ENCODE measurements at places on chromosomes 5 and 9. TPM values are rescaled to one million over a fixed set of nuclear protein-coding genes. Genes with fewer than 3 reads are reported as not detected.

Gene PCDHA9
- total RNA-seq: 0.48 TPM

Gene TIMD4
- total RNA-seq: 0.45 TPM

Gene TAF11L8
- total RNA-seq: not detected

Gene GMCL2
- total RNA-seq: not detected

Gene REEP2
- 26.9 TPM for total RNA-seq

Gene ODF2
- 48.7 TPM for total RNA-seq

Gene SLC36A2
- 0.45 TPM for total RNA-seq

Gene CCDC171
- 6.3 TPM for total RNA-seq

Gene MLANA
- total RNA-seq: not detected

Gene CAAP1
- 25.1 TPM for total RNA-seq

Gene ISL1
- total RNA-seq: 6.4 TPM

Gene TBC1D13
- 34.3 TPM for total RNA-seq

Gene PCDHA8
- 1.9 TPM for total RNA-seq

Gene DDX4
- not detected for total RNA-seq

Gene LIX1
- 0.08 TPM for total RNA-seq

GRCh38 chr5:153831973-153832372 lies 206.7 kb downstream of the FAM114A2 start:
- no peak overlapping the region for H3K27ac ChIP-seq
- no peaks in the 10 kb centered on the region for H3K36me3 ChIP-seq
- DNase-seq: no peak
- peaks cover 38% of the 10 kb centered on the region for H3K27me3 ChIP-seq
- no peaks in the 10 kb centered on the region for H3K4me1 ChIP-seq

- H3K36me3 ChIP-seq: no peaks in the 10 kb centered on the region
- no peaks in the 10 kb centered on the region for H3K27me3 ChIP-seq
- H3K4me1 ChIP-seq: peaks cover 18% of the 10 kb centered on the region
- peak overlapping the region; percentile 46 for H3K4me3 ChIP-seq
- no peak for DNase-seq
These were observed 677.3 kb downstream of the PRELID2 start for GRCh38 chr5:145157841-145158240.

DNA sequence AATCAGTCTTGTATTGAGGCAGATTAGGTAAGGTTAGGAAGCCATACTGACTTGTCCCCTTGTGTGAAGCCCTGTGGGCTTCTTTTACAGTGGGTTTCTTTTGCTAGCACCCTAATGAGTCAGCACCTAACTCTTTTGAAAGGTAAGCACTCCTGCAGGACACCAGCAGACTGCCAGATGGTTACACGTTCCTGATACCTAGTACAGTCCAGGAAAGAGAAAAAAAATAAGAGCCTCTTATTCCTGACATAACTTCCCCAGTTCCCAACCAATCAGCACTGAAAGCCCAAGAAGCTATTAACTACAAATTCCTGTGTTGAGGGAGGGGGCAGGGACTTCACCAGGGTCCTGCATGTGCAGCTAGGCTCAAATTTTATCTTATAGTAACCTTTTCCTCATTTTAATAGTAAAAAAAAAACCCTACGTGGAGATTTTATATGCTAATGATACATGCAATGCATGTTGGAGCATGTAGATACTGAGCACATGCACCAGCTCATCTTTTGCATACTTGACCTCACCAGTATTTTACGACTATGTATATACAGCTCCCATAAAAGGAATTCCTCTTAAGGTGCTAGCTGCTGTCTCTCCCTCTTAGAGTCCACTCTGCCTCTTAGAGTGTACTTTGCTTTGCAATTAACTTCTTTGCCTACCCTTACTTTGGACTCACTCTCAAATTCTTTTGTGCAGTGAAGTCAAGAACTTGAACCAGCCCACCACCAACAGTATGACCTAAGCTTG lies 84.7 kb upstream of the RORB start:
- H3K4me1 ChIP-seq: no peaks in the 10 kb centered on the region
- no peaks in the 10 kb centered on the region for H3K27me3 ChIP-seq
- H3K36me3 ChIP-seq: no peaks in the 10 kb centered on the region
- DNase-seq: no peak
- H3K27ac ChIP-seq: no peak overlapping the region

DNA sequence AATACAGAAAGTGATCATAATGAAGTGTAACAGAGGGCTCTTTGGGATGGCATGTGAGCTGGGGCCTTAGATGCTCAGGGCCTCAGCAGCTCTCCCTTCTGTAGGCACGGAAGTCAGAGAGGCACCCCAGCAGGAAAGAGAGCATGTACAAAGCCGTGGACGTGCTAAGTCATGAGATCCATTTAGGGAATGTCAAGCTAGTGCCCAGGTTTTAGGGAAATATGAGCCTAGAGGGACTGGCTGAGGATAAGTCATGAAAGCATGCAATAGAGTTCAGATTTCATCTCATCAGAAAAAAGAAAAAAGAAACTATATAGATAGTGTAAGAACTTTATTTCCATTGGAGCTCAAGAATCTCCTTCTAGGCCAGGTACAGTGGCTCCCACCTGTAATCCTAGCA lies 379.5 kb upstream of the KLF4 start:
- no peak overlapping the region for H3K27ac ChIP-seq
- H3K36me3 ChIP-seq: no peaks in the 10 kb centered on the region
- no peak for DNase-seq
- H3K4me1 ChIP-seq: no peaks in the 10 kb centered on the region
- peaks cover 53% of the 10 kb centered on the region for H3K27me3 ChIP-seq

DNA sequence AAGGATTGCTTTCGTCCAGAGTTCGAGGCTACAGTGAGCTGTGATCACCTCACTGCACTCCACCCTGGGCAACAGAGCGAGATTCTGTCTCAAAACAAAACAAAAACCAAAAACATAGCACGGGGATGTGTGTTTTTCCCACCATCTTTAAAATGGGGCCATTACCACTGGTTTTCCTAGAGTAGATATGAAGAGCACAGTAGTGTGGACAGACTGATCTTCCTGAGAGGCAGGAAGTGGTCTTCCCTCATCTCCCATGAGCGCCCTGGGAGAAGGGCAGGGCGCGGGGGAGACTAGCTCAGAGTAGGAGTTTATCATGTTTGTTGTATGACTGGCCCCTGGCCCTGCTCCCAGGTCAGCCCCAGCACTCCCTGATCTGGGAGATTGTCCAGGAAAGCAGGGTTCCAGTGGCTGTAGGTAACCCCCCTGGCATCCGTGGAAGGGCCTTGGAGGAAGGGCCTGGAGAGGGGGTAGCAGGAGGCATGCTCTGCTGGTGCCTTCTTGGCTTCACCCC lies 2.3 kb downstream of the SUSD3 start:
- H3K4me1 ChIP-seq: no peaks in the 10 kb centered on the region
- H3K27ac ChIP-seq: no peak overlapping the region
- no peak overlapping the region for H3K4me3 ChIP-seq
- H3K27me3 ChIP-seq: no peaks in the 10 kb centered on the region
- no peak for DNase-seq

DNA sequence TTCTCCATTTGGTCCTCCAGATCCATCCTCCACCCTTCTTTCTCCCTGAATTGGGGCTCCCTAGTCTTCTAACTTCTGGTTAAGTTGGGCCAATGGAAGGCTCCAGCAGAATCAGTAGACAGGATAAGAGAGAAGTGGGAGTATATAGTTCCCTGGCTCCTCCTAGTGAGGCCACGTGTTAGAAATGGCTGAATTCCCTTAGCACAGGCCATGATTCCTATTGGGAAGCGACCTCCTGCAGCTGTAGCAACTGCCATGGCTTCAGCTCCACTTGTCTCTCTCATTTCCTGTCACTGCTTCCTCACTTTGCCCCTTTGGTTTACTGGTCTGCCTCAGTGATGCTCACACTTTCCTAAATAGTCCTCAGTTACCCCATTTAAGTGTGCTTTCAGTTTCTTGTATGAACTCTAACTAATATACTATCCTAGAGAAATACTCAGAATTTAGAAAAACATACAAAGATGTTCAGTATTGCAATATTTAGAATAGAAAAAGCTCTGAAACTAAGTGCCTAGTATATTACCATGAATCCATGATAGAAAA lies 104.8 kb upstream of the SMARCA2 start:
- H3K36me3 ChIP-seq: no peaks in the 10 kb centered on the region
- no peak overlapping the region for H3K27ac ChIP-seq
- no peaks in the 10 kb centered on the region for H3K4me1 ChIP-seq
- no peak overlapping the region for H3K4me3 ChIP-seq
- H3K27me3 ChIP-seq: no peaks in the 10 kb centered on the region

DNA sequence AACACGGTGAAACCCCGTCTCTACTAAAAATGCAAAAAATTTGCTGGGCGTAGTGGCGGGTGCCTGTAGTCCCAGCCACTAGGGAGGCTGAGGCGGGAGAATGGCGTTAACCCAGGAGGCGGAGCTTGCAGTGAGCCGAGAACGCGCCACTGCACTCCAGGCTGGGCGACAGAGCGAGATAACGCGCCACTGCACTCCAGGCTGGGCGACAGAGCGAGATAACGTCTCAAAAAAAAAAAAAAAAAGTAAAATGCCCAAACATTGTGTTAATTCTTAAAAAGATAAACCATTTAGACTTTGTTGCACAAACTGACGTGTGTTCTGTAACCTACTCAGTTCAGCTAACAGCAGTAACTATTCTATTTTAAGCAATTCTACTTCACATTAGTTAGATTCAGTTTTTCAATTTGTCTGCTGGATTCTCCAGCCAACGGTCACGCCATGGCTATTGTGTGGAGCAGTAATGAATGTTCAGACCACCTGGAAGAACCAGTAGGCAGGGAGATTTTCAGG lies 119.3 kb upstream of the MAN2A1 start:
- DNase-seq: no peak
- H3K36me3 ChIP-seq: no peaks in the 10 kb centered on the region
- no peaks in the 10 kb centered on the region for H3K4me1 ChIP-seq
- no peak overlapping the region for H3K4me3 ChIP-seq
- H3K27me3 ChIP-seq: peaks cover 17% of the 10 kb centered on the region

- peaks cover 4% of the 10 kb centered on the region for H3K36me3 ChIP-seq
- DNase-seq: peak; percentile 87
- no peaks in the 10 kb centered on the region for H3K4me1 ChIP-seq
- peak overlapping the region; percentile 83 for H3K4me3 ChIP-seq
- no peak overlapping the region for H3K27ac ChIP-seq
- H3K27me3 ChIP-seq: no peaks in the 10 kb centered on the region
These were observed 1.0 kb upstream of the MXD3 start for GRCh38 chr5:177312649-177313181.

DNA sequence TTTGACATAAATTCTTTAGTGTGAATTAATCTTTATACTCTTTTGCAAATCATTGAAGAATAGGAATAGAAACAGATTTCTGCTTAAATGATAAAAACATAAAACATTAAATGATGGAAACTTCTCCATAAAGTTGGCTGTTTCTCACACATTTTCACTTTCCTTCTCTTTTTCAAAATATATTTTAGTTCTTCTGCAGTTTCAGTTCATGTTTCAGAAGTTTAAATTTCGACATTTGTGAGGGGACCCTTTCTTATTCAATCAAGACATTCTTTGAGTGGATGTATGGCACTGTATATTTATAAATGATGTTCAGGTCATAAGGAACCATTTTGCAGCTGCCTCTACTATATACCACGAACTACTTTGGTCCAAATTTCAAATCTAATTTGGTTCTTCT lies 34.6 kb downstream of the TNFAIP8 start:
- H3K27me3 ChIP-seq: no peaks in the 10 kb centered on the region
- DNase-seq: no peak
- no peak overlapping the region for H3K4me3 ChIP-seq
- peaks cover 8% of the 10 kb centered on the region for H3K4me1 ChIP-seq

DNA sequence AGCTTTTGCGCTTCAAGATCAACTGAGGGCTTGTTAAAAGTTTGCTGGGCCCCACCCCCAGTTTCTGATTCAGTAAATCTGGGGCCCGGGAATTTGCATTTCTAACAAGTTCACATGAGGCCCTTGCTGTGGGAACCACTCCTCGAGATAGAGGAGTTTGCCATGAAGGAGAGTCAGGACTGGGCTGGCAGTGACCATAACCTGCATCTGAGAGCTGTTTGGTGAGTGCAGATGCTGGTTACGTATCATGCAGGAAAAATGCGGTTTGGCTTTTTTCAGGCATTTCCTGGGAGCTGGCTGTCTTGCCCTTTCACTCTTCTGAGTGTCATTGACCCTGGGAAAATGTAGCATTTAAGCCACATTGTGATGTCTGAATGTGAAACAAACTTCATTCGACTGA lies 9.4 kb upstream of the ANGPTL2 start:
- H3K27me3 ChIP-seq: no peaks in the 10 kb centered on the region
- peak; percentile 40 for DNase-seq
- H3K4me1 ChIP-seq: peaks cover 48% of the 10 kb centered on the region
- H3K36me3 ChIP-seq: no peaks in the 10 kb centered on the region
- peak overlapping the region; percentile 29 for H3K27ac ChIP-seq

GRCh38 chr5:79227484-79228025 lies 8.4 kb upstream of the JMY start:
- H3K36me3 ChIP-seq: no peaks in the 10 kb centered on the region
- no peaks in the 10 kb centered on the region for H3K4me1 ChIP-seq
- H3K4me3 ChIP-seq: no peak overlapping the region
- H3K27me3 ChIP-seq: no peaks in the 10 kb centered on the region

DNA sequence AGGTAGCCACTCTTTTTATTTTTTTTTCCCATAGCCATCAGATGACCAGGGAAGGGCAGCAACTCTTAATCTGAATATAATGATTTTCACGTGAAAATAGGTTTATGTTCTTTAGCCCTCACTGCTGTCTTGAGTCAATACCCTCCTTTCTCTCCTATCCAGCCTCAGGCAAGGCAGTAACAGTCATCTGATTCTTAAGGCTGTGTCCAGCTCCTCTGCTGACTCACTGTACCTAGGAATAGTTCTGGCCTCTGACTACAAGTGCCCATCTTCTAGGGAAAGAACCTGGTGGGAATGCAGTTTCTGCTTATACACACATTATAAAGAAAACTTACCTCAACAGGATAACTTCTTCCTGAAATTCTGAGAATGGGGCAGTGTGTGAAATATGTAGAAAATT lies 30.7 kb downstream of the DHX29 start:
- peaks cover 63% of the 10 kb centered on the region for H3K36me3 ChIP-seq
- no peaks in the 10 kb centered on the region for H3K4me1 ChIP-seq
- no peak for DNase-seq

DNA sequence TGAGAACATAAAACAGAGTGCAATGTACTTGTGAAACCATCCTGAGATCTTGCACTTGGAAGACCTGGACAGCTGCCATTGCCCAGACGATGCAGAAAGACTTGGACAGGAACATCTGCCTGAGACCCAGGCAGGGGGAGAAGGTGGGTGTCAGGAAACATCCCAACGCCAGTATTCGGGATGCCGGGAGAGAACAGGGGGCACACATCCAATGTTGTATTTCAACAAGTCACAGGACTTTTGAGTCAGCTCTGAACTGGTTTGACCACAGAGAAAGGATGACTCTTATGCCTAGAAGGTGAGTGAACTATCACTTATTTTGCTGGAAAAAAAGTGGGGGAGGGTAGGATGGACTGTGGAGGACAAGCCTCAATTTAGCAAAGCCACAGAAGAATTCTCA lies 124.6 kb downstream of the ROR2 start:
- H3K27ac ChIP-seq: no peak overlapping the region
- no peak for DNase-seq
- peaks cover 88% of the 10 kb centered on the region for H3K36me3 ChIP-seq

GRCh38 chr5:169945831-169946261 lies 34.4 kb downstream of the INSYN2B start:
- H3K27me3 ChIP-seq: no peaks in the 10 kb centered on the region
- no peak overlapping the region for H3K4me3 ChIP-seq
- H3K4me1 ChIP-seq: no peaks in the 10 kb centered on the region
- DNase-seq: peak; percentile 69

- no peaks in the 10 kb centered on the region for H3K36me3 ChIP-seq
- no peak overlapping the region for H3K4me3 ChIP-seq
- H3K4me1 ChIP-seq: peaks cover 6% of the 10 kb centered on the region
- DNase-seq: no peak
- no peak overlapping the region for H3K27ac ChIP-seq
These were observed 310.7 kb downstream of the ASTN2 start for GRCh38 chr9:117104206-117104605.
